ENCODE measurements at places on chromosomes 3 and 15.

- DNase-seq: no peak
These were observed 11.9 kb downstream of the DNAJA4 start for GRCh38 chr15:78276064-78276943.

GRCh38 chr15:66820481-66821176 lies 118.6 kb downstream of the SMAD6 start:
- no peak for DNase-seq

DNA sequence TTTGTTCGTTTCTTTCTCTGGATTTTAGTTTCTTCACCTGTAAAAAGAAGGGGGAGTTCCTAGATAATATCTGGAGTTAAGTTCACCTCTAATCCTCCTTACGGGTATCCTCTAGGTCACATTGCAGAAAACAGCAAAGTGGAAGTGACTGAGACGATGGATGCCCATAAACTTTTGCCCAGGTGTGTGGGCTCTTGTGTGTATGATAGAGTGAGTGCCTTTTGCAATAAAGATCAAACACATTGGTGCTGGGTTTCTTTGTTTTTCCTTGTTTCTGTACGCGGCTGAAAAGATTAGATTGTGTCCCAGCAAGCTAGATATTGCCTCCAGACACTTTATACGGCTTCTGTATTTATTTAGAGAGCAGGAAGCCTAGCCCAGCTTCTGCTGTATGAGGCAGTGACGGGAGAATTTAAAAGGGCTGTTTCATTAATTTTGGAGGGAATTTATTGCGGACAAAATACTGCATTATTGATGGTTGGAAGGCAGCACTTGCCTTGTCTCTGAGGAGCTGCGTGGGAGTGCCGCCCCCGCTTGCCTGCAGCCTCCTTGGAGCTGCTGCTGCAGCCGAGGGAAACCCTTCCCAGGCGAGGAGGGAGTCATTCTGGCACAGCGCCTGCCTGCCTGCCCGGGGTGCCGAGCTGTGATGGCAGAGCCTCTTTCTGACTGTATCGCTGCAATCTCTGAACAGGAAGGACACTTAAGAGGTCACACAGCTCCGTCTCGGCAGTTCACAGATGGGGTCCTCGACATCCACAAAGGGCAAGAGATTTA lies 38.5 kb downstream of the PYDC2 start:
- DNase-seq: no peak

GRCh38 chr15:100966997-100967396 lies 47.8 kb downstream of the LRRK1 start:
- no peak for DNase-seq

DNA sequence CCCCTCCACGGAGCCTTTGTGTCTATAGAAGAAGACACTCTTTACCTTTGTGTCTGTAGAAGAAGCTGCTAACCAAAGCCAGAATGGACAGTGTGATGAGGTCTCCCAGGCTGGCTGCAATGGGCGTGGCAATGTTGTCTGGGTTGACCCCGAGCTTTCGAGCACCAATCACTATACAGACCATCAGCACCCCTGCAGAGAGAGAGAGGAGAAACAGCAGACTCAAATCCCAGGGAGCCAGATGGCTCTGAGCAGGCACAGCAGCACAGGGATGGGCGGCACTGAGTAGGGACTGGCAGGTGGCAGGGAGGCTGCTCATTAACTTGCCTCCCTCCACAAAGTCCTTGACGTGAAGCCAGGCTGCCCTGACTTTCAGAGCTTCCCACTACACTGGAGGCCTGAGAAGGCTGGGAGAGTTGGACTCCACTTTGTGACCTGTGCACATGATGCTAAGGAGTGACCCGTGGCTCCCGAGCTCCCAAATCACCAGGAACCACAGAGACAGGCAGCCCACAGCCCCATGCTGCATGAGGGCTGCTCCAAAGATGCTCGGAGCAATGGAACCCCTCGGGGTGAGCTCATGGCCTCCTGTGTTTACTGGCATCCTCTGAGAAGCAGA lies 53.9 kb downstream of the ROPN1B start:
- no peak for DNase-seq

DNA sequence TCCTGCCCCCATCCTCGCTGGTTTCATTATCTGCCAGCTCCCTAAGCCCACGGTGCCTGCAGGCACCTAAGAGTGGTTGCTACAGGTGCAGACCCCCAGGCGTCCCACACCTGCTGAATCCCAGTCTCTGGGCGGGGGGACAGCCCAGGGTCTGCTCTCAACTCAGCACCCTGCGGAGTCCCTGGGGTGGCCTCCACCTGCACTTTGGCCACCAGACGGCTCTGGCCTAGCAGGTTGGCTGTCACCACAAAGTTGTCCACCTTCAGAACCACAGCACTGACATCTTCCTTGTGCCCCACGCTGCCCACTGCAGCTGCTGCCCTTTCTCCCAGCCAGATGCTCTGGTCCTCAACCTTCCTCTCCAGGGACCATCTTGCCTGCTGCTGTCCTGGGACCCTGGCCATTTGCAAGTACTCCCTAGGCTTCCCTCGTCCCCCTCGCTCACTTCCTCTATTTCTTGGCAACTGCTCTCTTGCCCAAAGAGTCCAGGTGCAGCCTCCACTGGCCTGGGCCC lies 34.9 kb upstream of the SNRPA1 start:
- DNase-seq: no peak

GRCh38 chr15:67885175-67885523 lies 45.3 kb upstream of the RNU6-1 start:
- no peak for DNase-seq

GRCh38 chr3:49296781-49297411 lies 19.9 kb upstream of the C3orf62 start:
- no peak for DNase-seq

GRCh38 chr3:16516695-16517481 lies 3.4 kb upstream of the RFTN1 start:
- no peak for DNase-seq

GRCh38 chr3:113794526-113794925 lies 44.1 kb upstream of the GRAMD1C start:
- DNase-seq: no peak

- no peak for DNase-seq
These were observed 200.4 kb downstream of the WNT5A start for GRCh38 chr3:55286693-55287092.

DNA sequence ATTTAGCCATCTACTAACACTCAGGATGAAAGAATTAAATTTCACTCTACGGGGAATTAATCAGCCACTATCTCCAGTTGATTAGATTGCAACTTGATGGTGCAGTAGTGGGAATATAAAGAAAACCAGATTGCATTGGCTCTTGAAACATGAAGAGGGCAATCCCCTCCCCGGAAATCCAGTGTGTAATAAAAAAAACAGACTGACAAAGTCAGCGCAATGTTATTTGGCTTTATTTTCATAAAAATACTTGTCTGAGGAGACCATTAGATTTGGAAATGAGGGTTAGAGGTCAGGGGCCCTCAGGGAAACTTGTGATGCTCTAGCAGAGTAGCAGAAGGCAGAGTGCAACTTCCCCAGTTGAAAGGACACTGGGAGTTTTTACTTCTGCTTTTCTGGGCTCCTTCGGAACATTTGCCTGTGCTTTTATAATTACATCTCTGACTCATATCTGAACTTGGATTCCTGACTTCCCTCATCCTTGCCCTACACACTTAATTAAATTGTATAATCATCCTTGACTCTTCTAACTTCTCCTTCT lies 326.8 kb downstream of the TUSC7 start:
- no peak for DNase-seq

- DNase-seq: no peak
These were observed 153.2 kb downstream of the MYRIP start for GRCh38 chr3:39962581-39962980.

DNA sequence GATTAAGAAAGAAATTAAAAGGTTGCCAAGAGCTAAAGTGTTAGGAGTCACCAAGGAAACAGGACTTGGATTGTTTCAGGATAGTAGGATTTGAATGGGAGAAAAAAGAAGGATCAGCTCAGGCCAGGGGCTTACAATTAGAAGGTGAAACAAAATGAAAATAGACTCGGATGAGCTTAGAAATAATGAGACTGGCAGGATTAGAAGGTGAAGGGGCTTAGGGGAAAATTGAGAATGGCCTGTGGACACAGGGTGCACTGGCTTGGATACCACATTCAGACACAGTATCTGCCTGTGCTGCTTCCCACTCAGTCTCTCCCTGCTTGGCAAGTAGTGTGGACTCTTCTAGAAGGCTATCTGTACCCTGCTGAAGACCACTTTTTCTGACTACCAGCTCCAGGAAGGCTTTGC lies 206.1 kb upstream of the ATP10A start:
- no peak for DNase-seq

GRCh38 chr3:46909535-46910161 lies 32.1 kb downstream of the PTH1R start:
- peak; percentile 71 for DNase-seq

- DNase-seq: no peak
These were observed 56.1 kb upstream of the CMSS1 start for GRCh38 chr3:99761415-99762165.

DNA sequence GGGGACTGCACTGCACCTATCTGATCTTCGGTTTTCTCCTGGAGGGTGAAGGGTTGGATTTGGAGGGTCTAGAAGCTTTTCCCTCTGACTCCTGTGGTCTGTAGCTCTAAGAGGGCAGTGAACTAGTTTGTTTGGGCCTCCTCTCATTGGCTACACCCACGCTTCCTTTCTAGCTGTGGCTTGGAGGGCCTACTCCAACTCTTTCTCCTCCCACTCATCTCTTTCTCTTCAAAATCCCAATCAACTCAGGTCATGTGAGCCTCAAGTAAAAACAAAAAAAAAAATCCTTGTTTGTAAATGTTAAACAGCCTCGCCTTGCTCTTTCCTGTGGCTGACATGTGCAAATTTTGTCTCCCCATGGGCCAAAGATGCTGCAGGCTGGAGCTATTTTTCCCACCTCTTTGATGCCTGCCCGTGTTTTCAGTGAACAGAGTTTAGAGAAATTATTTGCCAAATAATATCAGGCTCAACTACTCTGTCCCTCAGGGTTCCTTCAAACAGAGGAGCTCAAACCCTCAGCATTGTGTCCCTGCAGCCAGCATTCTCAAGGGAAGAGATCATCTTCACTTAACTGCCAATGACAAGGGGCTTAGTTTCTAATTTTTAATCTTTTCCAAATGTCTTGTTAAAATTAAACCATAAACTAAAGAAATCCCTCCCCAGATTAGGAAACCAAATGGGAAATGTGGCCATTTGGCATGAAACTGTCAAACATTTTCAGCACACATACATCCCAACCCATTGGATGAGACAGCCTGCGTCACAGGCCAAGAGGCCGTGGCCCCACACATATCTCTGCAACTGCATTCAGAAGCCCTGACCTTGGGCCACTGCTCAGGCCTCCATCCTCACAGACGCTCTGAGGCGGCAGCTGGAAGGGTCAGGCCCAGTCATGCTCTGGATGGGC lies 114.8 kb upstream of the THBS1 start:
- no peak for DNase-seq

DNA sequence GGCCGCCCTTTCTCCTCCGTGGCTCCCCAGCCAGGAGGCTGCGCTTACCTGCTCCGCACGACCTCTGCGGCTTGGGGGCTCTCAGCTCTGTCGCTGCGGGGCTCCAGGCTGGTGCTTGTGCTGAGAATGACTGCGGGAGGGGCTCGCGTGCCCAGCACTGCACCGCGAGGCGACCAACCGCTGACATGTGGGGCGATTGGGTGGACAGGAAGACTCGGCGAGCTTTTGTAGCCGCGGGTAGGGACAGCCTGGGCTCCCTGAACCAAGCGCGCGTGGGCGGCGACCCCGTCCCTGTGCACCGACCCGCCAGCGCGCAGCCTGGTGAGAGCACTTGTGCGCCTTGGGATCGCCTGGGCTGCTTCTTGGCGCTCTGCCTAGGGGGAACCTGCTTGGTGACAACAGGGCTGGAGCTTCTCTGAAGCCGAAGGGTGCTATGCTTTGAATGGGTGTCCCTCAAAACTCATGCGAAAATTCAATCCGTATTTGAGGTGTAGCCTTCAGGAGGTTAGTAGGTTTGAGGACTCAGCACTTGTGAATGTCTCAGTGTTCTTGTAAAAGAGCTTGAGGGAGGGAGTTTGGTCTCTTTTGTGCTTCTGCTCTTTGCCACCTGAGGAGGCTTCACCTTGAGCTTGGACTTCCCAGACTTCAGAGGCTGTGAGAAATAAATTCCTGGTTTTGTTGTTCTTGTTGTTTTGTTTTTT lies 50.4 kb downstream of the IL12A start:
- no peak for DNase-seq

GRCh38 chr15:92149465-92149864 lies 244.2 kb upstream of the ST8SIA2 start:
- DNase-seq: no peak

GRCh38 chr15:65773386-65774111 lies 18.5 kb downstream of the DENND4A start:
- no peak for DNase-seq

GRCh38 chr15:92974183-92974915 lies 74.2 kb downstream of the CHD2 start:
- no peak for DNase-seq

- DNase-seq: no peak
These were observed 7.7 kb downstream of the SKIC8 start for GRCh38 chr15:78291698-78292097.

DNA sequence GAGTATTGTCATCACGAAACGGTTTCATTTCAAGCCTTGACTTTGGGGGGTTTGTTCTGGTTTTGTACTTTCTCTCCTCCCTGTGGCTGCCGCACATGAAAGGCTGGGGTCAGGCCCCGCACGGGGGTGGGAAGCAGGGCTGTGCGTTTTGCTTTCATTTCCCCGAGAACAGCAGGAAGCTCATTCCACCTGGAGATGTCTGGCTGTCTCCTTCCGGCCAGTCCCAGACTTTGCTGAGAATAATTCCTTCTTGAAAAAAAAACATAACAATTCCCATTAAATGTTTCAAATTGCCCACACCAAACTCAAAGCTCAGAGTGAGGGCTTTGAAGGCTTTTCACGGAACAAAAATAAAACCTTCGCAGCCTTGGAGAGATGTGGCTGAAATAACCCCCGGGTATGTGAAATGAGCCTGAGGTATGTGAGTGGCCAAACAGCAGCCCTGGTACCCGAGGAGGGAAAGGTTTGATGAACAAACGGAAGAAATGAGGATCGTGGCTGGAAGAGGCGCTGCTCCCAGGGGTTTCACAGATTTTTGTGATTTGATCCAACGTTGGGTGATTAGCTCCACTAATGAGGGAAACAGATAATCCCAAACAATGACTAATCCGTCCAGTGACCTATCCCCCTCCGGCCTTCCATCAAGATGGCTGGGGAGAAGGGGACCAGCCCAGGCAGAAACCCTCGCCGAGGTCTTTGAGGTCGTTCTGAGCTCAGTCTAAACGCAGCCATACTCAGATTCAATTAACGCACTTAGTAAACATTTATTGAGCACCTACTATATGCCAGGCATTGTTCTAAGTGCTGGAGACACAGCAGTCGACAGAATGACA lies 126.9 kb upstream of the MEF2A start:
- DNase-seq: no peak

- DNase-seq: no peak
These were observed 73.5 kb downstream of the EDEM1 start for GRCh38 chr3:5260992-5261501.

- DNase-seq: no peak
These were observed 465.8 kb upstream of the ROBO1 start for GRCh38 chr3:80233576-80233975.

- DNase-seq: no peak
These were observed 312.2 kb upstream of the ZNF717 start for GRCh38 chr3:76097589-76097969.

DNA sequence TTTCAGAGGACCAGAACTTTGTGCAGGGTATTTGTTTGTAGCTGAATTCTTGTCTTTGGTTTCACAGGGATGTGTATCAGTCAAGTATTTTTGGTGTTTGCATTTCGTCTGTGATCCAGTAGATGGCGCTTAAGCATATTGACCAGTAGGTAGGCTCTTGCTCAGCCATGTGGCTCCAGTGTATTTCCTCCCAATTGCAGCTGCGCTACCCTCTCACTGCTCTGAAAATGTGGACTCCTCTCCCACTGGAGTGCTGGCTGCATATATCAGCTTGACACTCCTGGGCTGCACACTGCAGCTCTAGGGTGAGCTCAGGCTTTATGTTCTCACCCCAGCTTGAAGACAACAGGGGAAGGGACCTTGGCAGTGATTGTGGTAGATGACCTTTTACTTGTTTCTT lies 1264.3 kb upstream of the ALCAM start:
- no peak for DNase-seq
